ENCODE measurements at places on chromosomes 4 and X.

GRCh38 chr4:145884775-145885174 is 53.8 kb downstream of the ZNF827 start:
- DNase-seq, result no peak

DNA sequence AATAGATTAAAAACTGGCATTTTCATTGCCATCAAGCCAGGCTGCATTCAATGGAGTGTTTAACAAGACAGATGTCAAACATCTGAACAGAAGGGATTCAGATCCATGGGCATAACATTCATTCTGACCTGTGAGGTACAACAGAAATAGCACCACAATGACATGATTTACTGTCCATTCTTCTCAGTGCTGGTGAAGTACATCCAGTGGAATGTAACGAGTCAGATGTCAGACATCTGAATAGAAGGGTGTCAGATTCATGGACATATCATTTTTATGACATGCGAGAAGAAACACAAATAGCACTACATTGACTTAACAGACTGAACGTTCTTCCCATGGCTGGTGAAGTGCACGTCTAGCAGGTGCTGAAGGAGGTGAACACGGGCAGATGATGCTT is 186.4 kb downstream of the PPP4R3C start:
- peak; percentile 64 for DNase-seq

DNA sequence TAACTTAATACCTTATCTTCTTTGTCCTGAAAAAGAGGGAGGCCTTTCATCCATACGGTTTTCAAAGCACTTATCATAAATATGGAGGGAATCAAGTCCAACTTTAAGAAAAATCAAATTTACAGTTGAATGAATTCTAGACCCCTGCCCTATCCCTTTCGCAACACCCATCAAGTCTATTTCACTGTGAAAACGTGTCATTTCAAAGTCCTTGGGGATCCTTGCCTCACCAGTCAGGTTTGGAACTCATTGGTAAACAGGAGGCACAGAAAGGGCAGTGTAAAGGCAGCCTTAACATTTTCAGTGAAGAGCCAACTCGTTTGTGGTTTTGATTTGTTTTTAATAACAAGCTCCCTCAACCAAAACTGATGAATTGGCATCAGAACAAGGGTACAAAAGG is 66.5 kb downstream of the AMOT start:
- no peak for DNase-seq

DNA sequence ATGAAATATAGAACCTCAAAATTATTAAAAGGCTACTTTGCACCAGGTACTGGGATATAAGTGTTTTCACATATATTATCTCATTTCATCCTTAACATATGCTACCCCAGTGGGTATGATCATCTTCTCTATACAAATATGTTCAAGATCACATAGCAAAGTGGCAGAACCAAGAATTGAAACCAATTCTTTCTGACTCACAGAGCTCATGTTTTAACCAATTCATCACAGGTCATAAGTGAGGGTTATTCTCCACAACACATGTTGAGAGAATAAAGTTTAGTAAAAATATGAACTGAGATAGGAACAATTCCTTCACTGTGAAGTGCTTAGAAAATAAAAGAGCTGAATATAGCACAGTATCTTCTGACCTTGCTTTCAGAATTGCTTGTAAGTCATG is 442.9 kb upstream of the RASGEF1B start:
- DNase-seq, result no peak

DNA sequence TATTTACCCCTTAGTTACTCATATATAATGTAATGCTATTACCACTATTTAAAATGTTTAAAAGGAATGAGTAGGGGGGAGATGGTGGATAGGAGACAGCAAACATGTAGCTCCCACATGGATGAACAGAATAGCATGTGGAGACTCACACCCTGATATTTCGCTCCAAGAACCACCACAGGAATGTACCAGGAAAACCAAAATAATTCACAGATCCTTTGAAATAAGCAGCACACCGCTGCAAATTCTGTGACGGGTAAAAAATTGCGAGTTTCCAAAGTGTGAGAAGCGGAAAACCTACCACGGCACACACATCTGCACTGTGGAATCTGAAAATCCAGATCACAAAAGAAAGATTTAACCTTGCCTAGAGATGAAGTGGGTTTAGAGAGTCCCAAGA is 428.2 kb downstream of the TLL1 start:
- no peak for DNase-seq

GRCh38 chr4:86279293-86279960 is 80.4 kb downstream of the MAPK10 start:
- no peak for DNase-seq

GRCh38 chrX:31126205-31126604 is 54.4 kb upstream of the FTHL17 start:
- peak; percentile 2 for DNase-seq

GRCh38 chr4:24229978-24230377 is 340.1 kb upstream of the PPARGC1A start:
- DNase-seq, result no peak

- DNase-seq, result peak; percentile 22
Observed at GRCh38 chr4:150593996-150594395, 12.0 kb downstream of the MAB21L2 start.

- peak; percentile 18 for DNase-seq
Observed at GRCh38 chrX:68534691-68535090, 35.8 kb downstream of the YIPF6 start.

- DNase-seq, result no peak
Observed at GRCh38 chrX:12138361-12139313, at the start of gene FRMPD4. FRMPD4 (plus strand) TSS chrX:12138473; CDS start chrX:12138972, 499 bp downstream.

DNA sequence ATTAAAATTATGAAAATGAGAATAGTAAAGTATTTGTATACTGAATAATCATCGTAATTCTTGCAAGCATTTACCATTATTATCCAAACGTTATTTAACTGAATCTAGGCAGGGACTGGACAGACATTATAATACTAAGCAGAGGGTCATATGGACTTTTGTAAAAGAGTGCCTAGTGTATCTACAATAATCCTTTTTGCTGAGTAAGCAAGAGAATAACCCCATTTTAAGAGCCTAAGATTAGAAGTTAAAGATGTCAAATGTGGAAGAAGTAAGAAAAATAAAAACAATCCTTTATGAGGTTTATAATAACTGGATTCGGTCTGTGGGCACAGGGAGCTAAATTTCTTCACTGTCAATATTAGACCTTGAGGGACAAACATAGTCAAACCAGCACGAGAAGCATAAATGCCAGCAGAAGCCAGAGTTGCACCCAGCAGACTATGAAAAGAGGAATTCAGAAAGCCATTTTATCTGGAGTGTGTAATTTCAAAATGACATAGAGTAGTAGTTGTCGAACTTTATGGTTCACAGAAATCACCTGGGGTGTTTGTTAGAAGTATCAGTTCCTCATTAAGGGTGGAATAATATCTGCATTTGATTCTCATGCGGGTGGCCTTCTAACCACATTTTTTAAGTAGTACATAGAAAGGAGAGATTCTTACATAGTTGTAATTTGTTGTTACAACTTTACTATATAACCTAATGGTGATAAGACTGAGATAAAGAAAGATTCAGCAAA is 39.7 kb upstream of the DCLK2 start:
- DNase-seq, result no peak

GRCh38 chr4:96698831-96699230 is 858.9 kb downstream of the PDHA2 start:
- no peak for DNase-seq

- peak; percentile 30 for DNase-seq
Observed at GRCh38 chr4:15690020-15690809, 8.6 kb downstream of the FAM200B start.

DNA sequence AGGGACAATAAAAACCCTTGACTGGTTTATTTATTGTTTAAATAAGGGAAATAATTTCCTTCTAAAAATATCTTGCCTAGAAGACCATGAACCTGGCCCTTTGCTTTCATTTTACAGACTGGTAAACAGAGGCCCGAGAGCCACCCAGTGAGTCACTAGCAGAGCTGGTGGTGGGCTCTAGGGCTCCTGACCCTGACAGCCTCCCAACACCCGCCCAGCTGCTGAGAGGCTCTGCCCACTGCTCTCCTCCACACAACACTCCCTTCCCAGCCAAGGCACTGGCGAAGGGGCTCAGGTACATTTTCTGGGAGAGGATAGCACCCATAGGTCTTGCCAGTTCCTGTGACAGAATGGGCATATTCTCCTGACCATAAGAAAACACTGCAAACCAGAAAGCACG is 18.1 kb upstream of the PPEF2 start:
- no peak for DNase-seq

DNA sequence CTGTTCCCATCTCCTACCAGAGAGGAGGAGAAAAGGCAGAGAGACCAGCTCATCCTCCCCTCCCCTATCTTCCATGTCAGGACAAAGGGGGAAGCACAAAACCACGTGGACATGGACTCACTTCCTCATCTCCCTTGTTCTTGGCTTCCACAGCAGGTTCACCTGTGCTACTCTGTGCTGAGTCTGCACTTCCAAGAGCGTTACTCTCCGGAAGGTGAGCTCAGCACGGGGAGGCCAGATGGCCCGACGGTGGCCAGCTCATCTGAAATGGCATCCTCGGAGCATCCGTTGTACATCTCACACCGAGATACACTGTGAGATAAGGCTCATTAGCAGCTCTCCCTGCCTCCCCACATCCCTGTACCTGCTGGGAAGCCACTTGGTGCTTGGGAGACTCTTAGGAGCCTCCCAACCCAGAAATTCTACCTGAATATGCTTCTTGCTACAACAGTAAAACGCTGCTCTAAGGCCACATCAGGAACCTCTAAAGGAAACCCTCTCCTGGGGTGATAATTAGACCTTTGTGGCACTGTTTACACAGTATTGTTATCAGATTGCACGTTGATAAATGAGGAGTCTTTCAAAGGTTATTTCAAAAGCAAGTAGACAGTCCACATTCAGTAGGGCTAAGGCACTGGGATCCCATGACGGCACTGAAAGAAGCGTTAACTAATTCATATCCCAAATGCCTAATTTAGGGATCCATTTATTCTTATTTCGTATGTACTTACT is 19.4 kb downstream of the LGI2 start:
- DNase-seq, result no peak

- peak; percentile 29 for DNase-seq
Observed at GRCh38 chr4:184664445-184665210, 15.1 kb downstream of the PRIMPOL start.

GRCh38 chr4:146256328-146256727 is 42.0 kb downstream of the REELD1 start:
- DNase-seq, result no peak

DNA sequence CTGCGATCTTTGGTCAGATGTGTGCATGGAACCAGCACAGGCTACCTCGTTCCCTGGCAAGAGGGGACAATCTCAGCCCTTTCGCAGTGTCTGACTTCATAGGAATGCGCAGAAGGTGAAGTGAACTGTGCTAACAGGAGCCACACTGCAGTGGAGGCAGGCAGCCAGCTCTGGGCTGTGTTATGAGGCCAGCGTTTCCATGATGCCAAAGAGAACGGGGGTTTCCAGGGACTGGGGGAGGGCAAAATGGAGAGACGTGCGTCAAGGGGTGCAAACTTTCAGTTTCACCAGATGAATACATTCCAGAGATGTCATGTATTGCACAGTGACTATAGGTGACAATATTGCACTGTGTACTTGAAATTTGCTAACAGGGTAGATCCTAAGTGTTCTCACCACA is 30.4 kb downstream of the CLDN34 start:
- DNase-seq, result no peak

DNA sequence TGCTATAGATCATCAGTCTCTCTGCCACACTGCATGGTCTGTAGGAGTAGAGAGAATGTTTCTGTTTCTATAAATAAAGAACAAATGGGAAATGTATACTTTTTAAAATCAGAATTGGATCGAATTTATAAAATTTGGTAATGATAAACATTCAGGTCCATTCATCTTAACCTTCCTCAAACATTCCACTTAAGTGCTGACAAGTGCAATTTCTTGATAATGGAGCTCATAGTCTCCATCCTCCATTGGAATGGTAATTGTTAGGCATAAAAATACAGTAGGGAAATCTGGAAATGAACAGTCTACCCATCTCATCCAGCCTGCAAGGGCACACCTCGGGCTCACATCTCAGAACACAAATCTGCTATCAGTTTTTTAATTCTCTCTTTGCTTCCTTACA is 122.6 kb upstream of the PACRGL start:
- DNase-seq, result no peak

- no peak for DNase-seq
Observed at GRCh38 chr4:38322714-38323113, 341.3 kb upstream of the KLF3 start.

GRCh38 chr4:9384126-9384525 is 21.2 kb downstream of the USP17L30 start:
- DNase-seq, result peak; percentile 1

DNA sequence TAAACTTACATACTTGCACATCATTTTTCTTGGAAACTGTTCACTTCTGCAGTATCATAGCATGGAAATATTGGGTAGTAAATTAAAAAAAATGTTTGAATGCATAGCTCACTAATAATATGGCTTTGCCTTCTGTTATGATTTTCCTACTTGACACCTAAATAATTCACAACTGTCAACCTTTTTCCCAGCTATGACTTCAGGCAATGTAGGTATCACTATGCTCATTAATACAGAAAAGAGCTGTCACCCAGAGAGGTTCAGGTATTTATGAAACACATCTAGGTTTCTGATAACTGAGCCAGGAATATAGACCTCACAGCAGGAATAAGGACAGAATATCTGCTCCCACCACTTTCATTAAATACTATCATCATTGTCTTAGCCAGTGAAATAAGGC is 289.5 kb downstream of the ACTRT1 start:
- DNase-seq, result no peak

DNA sequence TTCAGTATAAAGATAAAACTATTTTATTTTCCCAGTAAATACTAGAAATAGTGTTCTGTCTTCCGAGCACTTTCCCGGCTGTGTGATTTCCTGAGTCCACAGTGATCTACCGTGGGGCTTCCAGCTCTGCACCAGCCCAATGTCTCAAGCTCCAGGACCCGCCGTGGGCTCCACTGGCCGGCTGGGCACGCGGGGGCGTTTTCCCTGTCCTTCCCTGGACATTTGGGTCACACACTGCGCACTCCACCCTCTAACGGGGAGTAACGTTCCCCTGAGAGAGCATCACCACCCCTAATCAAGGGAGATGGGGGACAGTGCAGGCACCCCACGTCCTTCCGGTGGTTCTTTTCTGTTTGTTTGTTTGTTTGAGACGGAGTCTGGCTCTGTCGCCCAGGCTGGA is 844.6 kb upstream of the FRG1 start:
- no peak for DNase-seq
